Amniotic stem cell (primary cell): ENCODE measurements at places on chromosomes 7 and 10.

DNA sequence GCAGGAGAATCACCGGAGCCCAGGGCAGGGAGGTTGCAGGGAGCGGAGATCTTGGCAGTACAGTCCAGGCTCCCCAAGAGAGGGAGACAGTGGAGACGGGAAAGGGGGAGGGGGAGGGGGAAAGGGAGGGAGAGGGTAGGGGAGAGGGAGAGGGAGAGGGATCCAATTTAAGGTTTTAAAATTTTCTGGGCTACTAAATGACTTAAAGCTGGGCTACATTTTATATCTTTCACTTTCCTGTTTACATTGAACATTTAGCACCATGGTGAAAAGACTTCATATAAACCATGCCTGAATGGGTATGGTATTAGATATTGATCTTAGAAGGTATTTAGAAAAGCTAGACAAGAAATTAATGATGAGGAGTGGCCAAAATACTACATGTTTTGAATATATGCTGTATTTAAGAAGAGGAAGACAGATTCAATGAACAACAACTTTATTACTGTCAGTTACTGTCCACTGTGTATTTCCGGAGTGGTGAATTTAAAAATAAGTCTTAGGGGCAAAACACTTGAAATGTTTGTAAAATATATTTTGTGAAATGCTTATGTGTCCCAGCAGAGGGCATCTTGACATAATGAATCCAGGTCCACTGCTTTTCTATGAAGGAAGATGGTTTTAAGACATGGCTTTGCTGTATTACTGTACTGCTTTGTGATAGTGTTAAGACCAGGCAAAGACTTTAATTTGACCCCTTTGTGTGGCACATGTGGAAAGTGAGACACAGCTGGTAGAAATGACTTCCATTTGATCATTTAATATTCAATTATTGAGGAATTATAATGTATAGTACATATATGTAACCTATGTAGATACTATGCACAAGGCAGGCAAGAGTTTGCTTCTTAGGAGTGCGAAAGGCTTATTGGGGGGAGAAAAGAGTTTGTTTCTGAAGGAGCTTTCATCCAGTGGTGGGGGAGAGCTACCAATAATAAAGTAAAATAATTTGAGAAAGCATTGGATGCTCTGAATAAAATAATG lies 52.8 kb downstream of the NRF1 start:
- DNase-seq = peak; percentile 35

DNA sequence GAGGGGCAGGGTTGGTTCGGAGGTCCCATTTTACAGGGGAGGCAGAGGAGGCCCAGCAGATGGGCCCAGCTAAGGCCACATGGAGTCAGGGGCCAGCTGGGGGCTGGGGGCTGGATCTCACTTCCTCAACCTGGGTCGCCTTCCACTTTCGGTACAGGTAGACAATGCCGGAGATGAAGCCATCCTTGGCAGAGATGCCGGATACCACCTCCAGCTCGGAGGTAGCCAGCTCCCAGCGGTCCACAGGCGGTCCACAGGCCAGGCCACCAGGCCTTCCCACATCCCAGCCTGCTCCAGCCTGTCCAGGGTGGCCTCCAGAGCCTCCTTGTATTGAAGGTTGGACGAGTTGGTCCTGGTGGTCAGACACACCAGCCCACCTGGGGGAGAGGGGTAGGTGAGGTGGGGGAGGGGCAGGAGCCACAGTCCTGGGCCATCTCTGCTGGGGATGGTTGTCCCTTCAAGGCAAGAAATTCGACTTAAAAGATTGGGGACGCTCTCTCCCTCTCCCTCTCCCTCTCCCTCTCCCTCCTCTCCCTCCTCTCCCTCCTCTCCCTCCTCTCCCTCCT lies 3.9 kb downstream of the CLDN4 start:
- DNase-seq = no peak

GRCh38 chr7:106420736-106421135 lies 136.0 kb upstream of the NAMPT start:
- no peak for DNase-seq

- peak; percentile 61 for DNase-seq
Observed at GRCh38 chr10:59894114-59894513, 12.2 kb downstream of the CCDC6 start.

DNA sequence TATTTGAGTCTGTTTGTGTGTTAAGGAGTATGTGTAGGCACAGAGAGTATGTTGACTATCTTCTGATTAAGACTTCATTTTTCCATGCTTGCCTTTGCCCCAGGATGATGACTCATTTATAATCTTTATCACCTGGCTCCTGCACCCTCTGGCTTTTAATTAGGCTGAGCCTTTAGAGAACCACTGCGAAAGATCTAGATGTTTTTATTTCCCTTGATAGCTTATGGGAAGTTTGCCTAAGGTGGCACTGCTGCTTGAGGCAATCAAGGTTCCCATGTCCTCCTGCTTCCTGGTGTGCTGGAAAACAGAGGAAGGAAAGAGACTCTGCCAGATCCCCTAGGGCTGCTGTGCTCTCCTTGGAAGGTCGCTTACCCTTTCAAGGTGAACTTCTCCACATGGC lies 114.6 kb downstream of the ARL4A start:
- DNase-seq = no peak

DNA sequence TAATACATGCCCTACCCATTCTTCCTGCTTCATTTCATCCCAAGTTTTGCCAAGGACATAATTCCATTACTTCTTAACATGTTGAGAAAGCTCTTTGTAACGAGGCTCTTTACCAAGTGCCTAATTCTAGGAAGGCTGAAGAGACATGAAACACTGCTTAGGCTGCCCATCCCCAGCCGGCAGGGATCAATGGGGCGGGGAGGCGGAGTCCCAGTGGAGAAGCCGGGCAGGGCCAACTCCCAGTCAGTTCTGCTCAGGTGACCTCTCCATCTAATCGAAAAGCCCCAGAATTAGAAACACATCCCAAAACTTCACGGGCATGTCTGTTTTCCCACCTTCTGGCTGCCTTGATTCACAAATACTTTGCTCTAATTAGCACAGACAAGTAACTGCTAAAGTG lies 89.5 kb upstream of the LYZL1 start:
- no peak for DNase-seq

GRCh38 chr10:86306628-86307278 lies 59.8 kb downstream of the GRID1 start:
- DNase-seq = no peak

GRCh38 chr7:147033641-147034040 lies 917.0 kb downstream of the CNTNAP2 start:
- no peak for DNase-seq

DNA sequence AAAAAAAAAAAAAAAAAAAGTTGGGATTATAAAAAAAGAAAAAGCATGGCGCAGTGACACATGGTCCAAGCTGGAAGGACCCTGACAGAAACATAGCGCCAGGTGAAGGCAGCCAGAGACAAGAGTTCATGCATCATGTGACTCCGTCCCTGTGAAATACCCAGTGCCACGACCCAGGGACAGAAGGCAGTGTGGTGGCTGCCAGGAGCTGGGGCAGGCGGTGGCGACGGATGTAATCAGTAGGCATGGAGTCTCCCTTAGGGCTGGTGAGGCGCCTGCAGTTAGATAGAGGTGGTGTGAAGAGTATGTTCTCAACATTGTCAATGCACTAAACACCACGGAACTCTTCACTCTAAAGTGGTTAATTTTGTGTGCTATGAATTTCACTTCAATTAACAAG lies 43.9 kb downstream of the STK32C start:
- DNase-seq = no peak

DNA sequence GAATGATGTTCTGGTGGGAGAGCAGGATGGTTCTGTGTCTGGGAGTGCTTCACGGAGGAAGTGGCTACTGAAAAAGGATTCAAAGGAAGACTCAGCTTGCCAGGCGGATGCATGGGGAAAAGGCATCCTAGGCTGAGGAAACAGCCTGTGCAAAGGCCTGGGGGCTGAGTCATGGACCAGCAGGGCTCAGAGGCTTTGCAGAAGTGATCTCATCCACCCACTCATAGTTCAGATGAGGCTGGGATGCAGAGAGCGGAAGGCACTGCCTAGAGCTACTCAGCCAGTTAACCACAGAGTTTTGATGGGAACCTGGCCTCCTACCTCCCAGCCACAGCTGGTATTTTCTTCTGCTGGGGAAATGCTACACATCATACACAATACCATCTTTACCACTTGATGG lies 15.8 kb upstream of the ADAMTS14 start:
- peak; percentile 92 for DNase-seq

DNA sequence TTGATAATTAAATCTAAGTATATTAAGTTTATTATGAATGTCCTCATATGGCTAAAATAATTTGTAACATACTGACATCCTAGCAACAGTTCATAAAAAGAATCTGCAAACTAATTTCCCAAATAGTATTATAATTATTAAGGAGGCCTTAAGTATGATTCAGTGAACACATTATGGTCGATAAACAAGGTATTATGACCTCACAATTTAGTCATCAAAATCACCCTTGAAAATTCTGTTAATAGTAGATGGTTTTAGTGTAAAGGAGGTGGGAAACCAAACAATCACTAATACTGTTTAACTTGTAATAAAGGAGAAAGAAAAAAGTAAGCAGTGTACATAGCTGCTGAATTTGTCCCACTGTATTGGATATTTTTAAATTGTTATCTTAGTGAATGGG lies 2.1 kb downstream of the ETV1 start:
- DNase-seq = no peak

DNA sequence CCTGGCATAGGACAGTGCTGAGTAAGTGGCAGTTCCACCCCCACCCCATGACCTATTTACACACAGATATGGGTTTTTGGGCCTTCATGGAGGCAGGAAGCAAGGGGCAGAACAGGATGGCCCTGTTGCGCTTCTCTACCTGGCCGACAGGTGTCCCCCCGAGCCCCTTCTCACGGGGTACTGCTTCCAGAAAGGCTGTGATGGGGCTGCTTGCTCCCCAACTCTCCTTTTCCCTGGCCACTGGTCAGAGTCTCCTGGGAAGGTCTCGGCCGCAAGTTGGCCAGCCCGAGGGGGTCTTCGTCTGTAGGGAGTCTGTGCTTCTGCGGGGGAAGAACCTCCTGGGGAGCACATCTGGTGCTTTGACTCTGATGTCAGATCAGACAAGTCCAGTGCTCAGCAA lies 139.8 kb upstream of the TNS3 start:
- DNase-seq = no peak

DNA sequence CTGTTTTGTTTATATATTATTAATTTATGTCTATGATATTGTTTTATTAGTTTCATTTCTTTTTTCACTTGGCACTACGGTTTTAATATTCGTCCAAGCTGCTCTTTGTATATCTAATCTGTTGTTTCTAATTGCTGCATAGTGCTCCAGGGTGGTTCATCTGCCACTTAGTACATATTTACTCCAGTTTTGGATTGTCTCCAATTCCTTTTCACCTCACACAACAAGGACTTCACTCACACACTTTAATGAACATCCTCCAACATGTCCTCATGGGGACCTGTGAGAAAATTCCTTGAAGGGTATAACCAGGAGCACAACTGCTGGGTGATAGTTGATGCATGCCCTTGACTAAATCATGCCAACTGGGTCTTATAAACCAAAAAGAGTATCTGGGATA lies 14.1 kb upstream of the NOC3L start:
- DNase-seq = no peak

- no peak for DNase-seq
Observed at GRCh38 chr7:96016735-96017134, 244.4 kb downstream of the DYNC1I1 start.

DNA sequence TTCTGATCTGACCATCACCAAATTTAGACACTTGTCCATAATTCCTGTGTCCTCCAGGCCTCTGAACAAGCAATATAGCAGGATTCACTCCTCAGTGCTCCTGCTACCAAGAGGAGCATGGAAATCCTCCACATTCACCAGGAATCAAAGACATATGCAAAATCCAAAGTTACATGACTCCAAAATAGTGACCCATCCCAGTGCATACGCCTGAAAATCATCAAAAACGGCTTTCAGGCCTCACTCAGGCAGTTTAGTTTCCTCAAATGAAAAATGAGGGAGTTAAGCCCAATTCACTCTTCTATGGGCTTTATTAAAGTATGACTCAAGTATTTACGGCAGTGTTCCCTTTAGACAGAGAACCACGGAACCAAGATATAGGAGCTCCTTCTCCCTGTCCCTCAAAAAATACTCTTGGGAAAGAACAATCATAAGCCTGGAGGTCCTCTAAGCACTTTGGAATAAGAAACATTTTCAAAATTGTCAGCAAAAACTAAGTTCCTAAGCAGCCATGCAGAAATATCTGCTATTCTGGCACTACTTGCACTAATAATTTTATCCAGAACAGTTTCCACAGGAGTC lies 240.7 kb downstream of the PARD3 start:
- DNase-seq = no peak

DNA sequence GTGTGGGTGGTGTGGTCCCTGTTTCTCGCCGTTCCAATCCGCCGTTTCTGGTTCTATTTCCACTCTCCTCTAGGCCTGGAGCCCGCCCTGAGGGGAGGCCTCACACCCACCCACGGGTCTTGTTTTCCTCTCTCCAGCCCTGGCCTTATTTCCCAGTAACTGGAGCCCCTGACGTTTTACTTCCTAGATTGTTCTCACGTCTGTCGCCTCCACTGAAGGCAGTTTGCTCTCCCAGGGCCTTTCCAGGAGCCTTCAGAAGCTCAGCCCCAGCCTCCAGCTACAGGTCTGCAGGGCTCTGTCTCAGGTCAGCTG lies 30.6 kb downstream of the CFAP46 start:
- DNase-seq = no peak

DNA sequence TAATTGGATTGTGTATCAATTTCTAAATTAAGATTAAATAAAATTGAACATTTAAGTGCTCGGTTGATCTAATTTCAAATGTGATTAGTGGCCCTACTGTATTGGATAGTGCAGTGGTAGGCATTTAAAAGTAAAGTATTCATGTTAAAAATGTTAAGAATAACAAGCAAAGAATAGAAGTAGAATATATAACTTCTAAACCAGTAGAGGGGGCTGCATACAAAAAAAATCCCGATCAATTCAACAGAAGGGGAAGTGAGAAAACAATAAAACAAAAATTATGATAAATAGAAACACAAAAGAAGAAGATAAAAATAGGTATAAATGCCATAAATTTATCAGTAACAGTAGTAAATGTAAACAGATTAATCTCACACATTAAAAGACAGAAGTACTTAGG lies 24.9 kb upstream of the WDFY4 start:
- no peak for DNase-seq

DNA sequence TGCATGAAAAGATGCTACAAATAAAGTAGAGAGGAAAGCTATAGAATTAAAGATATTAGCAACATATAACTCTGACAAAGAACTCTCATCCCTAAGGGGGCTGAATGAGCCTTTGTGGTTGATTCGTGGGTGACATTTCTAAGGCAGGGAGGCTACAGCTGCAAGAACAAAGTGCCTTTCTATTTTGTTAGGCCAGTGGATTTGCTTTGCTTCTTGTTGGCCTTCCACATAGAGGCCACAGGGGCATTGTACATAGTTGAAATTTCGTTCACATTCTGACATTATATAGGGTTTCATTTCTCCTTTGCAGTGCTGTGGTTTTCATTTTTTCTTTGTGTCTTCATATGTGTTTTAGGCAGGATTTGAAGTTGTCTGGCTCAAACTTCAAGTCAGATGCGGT lies 819.2 kb upstream of the C7orf33 start:
- DNase-seq = no peak

- DNase-seq = no peak
Observed at GRCh38 chr10:8752146-8752843, 697.8 kb downstream of the GATA3 start.
